ENCODE measurements at places on chromosomes 7 and 10. TPM values are rescaled to one million over a fixed set of nuclear protein-coding genes. Genes with fewer than 3 reads are reported as not detected.

Gene STEAP4
- polyA plus RNA-seq, result 0.11 TPM

Gene HOXA4
- polyA plus RNA-seq, result 22.5 TPM

Gene CPA4
- polyA plus RNA-seq, result 0.47 TPM

Gene SAP25
- polyA plus RNA-seq, result 1.6 TPM

Gene CDK14
- 38.4 TPM for polyA plus RNA-seq

Gene DGKB
- polyA plus RNA-seq, result 3.9 TPM
